Vagina (tissue), 2 donors: ENCODE measurements at places on chromosomes 16 and 17.

GRCh38 chr16:26787924-26788323 is 278.8 kb upstream of the C16orf82 start:
- DNase-seq, result no peak

- no peak for DNase-seq
Measured at GRCh38 chr17:30296499-30297080, 4.8 kb upstream of the BLMH start.

DNA sequence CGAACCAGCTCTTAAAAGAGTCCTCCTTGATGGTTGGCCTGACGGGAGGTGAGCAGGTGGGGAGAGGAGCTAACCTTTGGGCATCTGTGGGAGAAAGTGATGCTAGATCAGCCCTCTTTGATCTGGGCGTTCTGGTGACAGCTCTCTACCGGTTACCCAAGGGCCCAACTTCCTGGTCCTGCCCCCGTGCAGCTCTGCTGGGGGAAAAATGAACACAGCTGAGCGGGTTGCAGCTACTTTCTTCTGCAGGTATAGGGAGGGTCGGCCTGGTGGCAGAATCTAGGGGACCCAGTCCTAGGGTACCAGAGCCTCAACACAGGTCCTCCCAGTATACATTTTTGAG is 2.9 kb downstream of the SHISA9 start:
- DNase-seq, result no peak

DNA sequence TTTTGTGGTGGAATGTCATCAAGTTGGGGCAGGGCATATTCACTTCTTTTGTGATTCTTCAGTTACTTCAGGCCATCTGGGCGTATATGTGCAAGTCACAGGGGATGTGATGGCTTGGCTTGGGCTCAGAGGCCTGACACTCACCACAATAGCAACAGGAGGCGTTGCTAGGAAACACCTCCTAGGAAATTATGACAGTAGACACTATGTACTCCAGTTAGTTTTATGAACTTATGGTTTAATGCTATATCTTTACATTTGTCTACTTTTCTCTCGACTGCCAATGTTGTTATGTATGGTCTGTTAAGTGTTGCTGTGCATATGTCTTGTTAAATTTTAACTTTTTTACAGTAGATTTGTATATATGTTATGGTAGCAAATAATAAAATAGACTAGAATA is 788.7 kb upstream of the GOT2 start:
- no peak for DNase-seq

DNA sequence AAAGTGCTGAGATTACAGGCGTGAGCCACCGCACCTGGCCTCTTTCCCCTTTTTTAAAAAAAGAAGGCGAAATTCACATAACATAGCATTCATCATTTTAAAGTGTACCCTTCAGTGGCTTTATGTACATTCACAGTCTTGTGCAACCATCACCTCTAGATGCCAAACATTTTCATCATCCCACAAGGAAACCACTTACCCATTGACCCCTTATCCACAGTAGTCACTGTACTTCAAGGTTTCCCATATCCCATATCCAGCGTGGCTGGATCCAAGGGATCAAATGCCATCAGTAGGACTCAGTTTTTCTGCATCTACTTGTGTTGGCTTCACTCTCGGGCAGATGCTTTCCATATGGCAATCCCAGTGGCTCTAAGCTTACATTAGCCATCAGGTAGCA is 50.3 kb downstream of the BMERB1 start:
- peak; percentile 25 for DNase-seq

DNA sequence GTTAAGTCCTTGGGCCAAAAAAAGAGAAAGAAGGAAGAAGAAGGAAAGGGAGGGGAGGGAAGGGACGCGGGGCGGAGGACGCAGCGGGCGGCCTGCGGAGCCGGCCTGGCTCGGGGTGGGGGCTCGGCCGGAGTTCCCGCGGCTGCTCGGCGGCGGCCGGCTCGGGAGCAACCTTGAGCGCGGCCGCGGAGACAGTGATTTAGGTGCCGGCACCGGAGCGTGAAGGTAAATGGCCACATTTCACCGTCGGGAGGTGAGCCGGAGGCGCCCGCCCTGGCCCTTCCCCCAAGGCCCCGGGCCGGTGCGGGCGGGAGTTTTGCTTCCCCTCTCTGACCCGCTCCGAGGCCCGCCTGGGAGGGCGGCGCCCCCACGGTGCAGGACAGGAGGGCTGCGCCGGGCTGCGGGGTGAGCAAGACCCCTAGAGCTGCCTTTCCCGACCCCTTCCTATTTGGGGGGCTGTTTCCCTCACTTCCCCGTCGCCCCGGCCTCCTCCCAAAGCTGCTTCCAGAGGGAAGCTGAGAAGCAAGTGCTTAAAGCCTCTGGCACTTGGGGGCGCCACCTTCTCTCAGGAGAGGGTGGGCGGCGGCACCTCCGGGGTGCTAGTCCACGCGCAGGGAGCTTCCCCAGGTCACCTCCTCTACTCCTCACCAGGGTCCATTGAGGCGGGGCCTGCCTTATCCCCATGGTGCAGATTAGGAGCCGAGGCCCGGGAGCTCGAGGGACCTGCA is 56.5 kb downstream of the MRM1 start:
- no peak for DNase-seq

GRCh38 chr16:19135896-19136438 is 22.2 kb downstream of the ITPRIPL2 start:
- no peak for DNase-seq

DNA sequence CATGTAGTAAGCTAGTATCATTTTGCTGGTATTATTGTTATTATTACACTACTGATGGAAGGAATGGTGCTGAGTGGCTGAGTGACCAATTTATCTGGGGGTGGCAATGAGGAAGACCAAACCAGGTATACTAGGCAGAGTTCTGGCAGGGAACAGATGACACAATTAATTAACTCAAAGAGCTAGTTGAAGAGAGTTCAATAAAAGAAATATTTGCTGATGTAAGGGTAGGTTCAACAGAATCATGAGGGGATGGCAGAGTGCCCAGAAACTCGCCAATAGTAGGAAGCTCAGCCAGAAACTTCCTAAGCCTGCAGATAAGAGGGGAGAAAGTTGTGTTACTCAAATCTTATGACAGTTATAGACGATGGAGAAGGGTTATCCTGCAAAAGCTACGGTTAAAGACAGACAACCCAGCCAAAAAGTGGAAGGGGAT is 352.5 kb downstream of the KCNJ2 start:
- no peak for DNase-seq

DNA sequence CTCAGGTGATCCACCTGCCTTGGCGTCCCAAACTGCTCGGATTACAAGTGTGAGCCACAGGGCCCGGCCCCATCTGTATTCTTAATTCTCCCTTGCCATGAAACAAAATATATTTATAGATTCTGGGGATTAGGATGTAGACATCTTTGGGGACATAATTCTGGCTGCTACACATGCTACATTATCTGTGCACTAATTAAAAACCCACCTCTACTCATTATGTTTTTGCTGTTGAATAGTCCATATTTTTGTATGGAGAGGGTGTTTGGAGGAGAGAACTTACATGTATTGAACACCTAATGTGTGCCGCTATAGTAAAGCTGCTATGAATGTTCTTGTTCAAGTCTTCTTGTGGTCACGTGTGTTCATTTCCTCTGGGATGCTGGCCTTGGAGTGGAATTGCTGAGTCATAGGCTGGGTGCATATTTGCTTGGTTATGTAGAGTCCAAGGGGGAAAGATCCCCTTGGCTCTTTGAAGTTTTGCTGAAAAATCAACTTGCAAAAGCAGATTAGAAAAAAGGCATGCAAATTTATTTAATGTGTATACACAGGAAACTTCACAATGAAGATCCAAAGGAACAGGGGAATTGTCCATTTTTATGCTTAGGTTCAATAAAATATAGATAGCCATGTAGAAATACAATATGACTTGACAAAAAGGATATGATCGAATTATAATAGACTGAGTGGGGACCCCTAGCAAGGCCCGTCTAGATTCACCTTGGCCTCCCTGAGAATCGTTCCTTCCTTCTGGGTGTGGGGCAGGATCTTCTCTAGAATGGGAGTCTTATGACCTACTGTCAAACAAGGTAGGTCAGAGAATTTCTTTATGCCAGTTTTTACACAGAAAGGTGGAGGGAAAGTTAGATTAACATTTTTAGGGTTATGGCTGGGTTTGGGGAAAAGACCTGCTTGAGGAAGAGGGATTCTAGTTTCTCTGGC is 42.1 kb upstream of the GPRC5B start:
- DNase-seq, result no peak

DNA sequence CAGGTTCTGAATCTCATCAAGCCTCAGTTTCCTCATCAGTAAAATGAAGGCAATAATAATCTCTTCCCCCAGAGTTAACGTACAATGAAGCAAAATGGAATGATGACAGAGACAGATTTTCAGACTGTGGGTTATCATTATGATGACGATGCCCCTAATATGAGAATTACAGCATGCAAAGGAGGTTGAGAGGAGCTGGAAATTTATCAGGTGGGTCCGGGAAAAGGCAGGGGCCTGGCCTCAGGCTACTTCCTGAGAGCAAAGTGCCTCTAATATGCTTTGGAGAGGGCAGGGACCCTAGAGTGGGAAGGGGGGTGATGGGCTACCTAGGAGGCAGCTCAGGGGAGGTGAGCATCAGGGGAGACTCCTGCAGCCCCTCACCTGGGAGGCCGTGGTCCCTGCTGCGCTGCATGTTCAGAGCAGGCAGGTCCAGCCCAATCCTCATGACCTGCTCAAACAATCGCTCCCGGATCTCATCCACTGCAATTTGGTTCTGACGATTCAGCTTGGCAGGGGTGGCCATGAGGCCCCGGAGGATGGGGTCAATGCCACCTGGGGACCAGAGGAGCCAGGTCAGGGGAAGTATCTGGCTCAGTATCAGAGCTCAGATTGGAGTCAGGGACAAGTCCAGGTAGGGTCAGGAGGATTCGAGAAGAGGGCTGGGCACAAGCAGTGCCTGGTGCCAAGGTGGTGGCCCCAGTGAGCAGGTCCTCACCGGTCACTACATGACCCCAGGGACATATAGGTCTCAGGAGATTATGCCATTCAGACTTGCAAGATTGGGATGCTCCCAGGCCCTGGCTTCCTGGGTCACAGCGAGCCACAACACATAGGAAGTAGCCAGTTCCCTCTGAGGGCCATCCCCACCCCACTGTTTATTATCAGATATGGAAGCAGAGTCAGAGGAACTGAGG is 8.1 kb downstream of the MPO start:
- DNase-seq, result no peak

DNA sequence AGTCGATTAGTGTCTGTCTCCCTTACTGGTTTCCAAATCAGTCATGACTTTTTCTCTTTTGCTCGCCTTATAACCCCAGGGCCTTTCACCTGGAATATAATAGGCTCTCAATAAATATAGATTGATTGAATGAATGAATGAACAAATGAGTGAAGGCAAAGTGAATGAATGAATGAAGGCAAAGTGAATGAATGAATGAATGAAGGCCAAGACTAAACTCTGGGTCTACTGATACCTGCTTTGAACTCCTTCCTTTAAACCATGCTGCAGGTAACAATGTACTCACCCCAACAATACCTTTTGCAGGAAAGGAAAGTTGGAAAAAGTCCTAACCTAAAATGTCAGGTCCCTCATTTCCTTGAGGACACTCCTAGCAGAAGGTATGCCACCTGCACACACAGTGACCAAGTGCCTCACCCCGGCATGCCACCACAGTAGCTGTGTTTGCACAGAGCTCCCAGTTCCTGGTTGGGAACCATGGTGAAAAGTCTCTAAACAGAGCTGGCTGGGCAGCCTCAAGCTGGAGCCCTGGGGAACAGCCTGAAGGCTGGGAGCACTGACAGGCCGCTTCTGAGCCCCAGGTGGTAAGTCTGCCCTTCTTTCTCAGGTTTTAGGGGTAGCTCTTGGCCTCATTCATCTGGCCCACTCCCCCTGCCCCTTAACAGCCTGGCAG is 42.7 kb upstream of the ANKFN1 start:
- DNase-seq, result no peak

- no peak for DNase-seq
Measured at GRCh38 chr16:77662246-77662645, 60.1 kb upstream of the NUDT7 start.

GRCh38 chr17:67998466-67998865 is 2.2 kb upstream of the C17orf58 start:
- DNase-seq, result no peak

GRCh38 chr16:55709801-55710200 is 54.0 kb downstream of the SLC6A2 start:
- DNase-seq, result no peak

GRCh38 chr16:7363422-7364417 is 31.1 kb downstream of the RBFOX1 start:
- DNase-seq, result no peak

- DNase-seq, result no peak
Measured at GRCh38 chr17:52159246-52160135, 977 bp upstream of the CA10 start.

DNA sequence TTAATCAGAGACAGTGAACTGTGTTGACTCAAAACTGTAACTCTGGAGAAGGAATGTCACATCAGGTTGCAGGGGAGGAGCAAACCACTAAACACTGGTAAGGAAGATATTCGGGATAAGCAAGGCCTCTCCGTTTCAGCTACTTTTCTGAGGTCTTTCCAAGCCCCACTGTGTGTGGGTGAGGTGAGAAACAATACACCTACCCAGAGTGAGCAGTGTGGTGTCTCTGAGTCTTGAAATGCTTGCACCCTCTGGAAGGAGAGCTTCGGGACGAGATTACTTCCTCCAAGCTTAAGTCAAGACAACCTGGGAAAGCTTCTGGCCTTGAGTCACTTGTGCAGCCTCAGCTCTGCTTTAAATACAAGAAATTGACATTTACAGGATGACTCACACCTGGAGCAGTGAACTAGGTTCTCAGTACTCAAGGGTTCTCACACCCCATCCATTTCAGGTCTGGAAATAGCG is 2.5 kb upstream of the MAP3K14 start:
- DNase-seq, result peak; percentile 89

GRCh38 chr17:61680921-61681320 is 89.9 kb upstream of the NACA2 start:
- DNase-seq, result no peak
